ENCODE measurements at places on chromosomes 11 and 22.

DNA sequence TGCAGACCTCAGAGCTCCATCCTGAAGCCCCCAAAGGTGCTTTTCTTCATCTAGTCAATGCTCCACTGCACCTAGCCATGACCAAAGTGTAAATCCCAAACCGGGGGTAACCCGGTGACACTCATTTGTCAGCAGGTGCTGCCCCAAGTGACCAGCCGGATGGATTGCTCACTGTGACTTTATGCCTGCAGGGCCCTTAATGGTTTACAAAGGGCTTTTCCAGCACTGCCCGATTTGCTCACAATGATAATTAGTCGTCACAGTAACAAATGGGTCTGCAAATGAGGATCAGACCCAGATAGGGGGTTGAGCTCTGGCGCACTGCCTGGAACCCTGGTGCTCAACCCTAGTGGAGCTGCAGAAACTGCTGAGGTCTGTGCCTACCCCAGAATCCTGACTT is 45.7 kb upstream of the CD5 start:
- no peak for DNase-seq

DNA sequence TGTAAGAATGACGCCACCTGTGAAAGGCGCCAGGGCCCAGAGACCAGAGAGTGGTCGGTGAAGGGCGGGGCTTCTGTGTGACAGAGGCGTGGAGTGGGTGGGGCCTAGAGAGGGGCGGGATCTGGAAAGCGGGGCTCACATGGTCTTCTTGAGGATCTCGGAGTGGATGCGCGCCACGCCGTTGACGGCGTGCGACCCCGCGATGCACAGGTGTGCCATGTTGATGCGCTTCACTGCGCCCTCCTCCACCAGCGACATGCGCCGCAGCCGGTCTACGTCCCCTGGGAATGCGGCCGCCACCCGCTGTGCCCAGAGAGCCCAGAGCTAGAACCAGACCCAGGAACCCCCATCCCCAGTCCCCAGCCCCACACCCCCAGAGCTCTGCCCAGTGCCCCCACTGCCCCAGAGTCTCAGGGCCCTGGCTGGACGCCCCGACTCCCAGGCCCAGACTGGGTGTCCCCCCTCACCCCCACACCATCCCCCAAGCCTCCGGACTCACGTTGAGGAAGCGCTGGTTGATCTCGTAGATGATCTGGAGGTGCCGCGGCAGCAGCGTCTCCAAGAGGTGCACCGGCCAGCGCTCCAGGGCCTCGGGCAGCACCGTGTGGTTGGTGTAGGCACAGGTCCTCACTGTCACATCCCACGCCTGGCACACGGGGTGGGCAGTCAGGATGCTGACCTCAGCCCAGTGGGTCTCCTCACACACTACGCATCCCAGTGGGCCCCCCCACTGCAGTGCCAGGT is 6.2 kb downstream of the PYGM start:
- no peak for DNase-seq

GRCh38 chr11:100630898-100631297 is 56.2 kb upstream of the ARHGAP42 start:
- no peak for DNase-seq

GRCh38 chr11:110027627-110028371 is 65.4 kb upstream of the ZC3H12C start:
- no peak for DNase-seq

DNA sequence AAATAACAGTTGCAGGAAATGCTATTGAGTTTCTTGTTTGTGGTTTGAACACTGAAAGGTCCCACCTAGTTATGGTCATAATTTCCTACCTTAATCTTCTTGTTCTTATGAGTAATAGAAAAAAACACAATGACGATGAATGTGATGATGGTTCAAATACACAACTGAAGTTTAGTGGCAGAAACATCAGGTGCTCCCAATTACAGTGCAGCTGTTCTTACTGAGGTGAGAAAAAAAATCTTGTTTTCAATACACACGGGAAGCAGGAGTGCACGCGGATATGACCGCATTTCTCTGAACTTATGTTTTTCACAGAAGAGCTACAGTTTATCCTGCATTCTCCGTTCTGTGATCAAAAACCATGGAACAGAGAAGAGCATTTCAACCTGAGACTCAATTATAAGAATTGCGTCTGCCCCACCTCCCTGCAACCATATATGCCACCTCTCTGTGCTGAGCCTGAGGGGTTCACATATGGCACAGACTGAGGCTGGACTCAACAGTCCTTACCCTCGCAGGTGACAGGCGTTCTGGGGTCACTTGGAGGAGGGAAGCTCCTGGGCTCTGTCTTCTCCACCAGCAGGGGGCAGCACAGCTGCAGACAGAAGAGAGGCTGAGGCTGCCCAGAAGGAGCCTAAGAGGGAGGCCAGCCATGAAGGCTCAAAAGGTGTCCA is 99.7 kb upstream of the IGLL5 start:
- peak; percentile 21 for DNase-seq

GRCh38 chr11:490930-491260 is 16.1 kb downstream of the RNH1 start:
- DNase-seq, result no peak

GRCh38 chr11:10274726-10275125 is 19.3 kb downstream of the SBF2 start:
- no peak for DNase-seq

GRCh38 chr11:72784662-72785061 is 9.2 kb downstream of the STARD10 start:
- DNase-seq, result no peak

Measured in kidney glomerular epithelial cell (primary cell).